Stimulated activated CD4-positive, alpha-beta T cell treated with anti-CD3 and anti-CD28 coated beads, Interleukin-2, amount 100 ng/mL, for 48 hours (primary cell): ENCODE measurements at places on chromosomes 12 and 14.

GRCh38 chr14:92511453-92512238 is 1.9 kb upstream of the RIN3 start:
- DNase-seq = no peak

- DNase-seq = no peak
Measured at GRCh38 chr12:91009319-91009950, 4.7 kb upstream of the EPYC start.

GRCh38 chr14:79298373-79298772 is 912.9 kb downstream of the DIO2 start:
- DNase-seq = no peak

GRCh38 chr12:112852810-112853209 is 54.0 kb upstream of the OAS1 start:
- DNase-seq = no peak

GRCh38 chr12:55729819-55730818 is 1.3 kb upstream of the CD63 start:
- DNase-seq = no peak

DNA sequence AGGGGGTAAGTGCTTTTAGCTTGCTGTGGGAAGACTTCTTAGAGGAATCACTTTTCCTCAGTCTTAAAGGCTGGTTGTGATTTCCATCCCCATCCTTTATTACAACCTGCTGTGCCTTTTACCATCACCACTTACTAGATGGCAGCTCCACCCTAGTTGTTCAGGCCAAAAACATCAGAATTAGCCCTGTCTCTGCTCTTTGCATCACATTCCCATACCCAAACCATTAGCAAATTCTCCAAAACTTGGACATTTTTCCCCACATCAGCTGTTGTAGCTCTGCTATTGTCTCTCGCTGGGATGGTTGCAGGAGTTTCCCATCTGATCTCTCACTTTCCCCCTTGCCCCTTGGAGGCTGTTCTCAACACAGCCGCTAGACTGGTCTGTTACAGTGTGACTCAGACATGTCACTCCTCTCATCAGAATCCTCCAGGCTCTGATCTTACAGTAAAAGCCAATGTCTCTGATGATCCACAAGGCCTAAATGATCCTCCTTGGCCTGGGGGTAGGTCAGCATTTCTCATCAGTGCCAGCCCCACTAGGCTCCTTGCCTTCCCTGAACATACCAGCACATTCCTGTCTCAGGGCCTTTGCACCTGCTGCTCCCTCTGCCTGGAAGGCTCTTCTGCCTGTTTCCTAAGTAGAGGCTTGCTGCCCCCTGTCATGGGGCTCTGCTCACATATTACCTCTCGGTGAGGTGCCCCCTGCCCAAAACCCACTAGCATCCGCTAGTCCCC is 102.5 kb downstream of the BEGAIN start:
- DNase-seq = no peak
